Activated CD4-positive, alpha-beta T cell treated with anti-CD3 and anti-CD28 coated beads, Interleukin-2, amount 50 U/mL, for 4 hours (primary cell): ENCODE measurements at places on chromosomes 16 and 17.

GRCh38 chr16:5738586-5738985 lies 641.0 kb upstream of the EEF2KMT start:
- no peak for DNase-seq

DNA sequence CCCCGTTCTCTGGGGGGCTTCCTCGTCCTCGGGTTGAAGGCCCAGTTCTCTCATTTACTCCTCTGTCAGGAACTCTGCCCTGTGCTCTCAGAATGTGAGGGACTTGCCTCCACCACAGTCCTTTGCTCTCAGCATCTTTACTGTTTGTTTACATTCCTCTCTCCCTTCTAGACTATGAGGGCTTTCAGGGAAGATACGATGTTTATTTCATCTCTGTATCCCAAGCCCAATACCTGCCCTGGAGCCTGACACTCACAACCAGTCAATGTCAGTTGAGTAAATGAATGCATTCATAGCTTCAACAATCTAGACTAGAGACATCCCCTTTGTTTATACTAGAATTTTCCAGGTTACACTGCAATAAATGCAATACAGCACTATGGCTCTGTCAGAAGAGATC lies 409.6 kb upstream of the CDH11 start:
- no peak for DNase-seq

- DNase-seq = no peak
These were observed 849 bp downstream of the PRR29 start for GRCh38 chr17:63998721-63999679.

GRCh38 chr17:80675438-80676095 lies 130.9 kb downstream of the RPTOR start:
- no peak for DNase-seq

- no peak for DNase-seq
These were observed 1105.9 kb downstream of the CDH8 start for GRCh38 chr16:60930291-60930690.

GRCh38 chr16:12016291-12016947 lies 39.9 kb downstream of the SNX29 start:
- no peak for DNase-seq

- DNase-seq = no peak
These were observed at the start of gene C1QTNF8 for GRCh38 chr16:1096169-1097082. Gene C1QTNF8 (minus strand): TSS chr16:1096244. CDS start chr16:1094922, 1,322 bp downstream.

GRCh38 chr16:84751241-84751640 lies 51.4 kb downstream of the USP10 start:
- no peak for DNase-seq

GRCh38 chr16:27154705-27155521 lies 48.4 kb upstream of the KDM8 start:
- DNase-seq = peak; percentile 71

DNA sequence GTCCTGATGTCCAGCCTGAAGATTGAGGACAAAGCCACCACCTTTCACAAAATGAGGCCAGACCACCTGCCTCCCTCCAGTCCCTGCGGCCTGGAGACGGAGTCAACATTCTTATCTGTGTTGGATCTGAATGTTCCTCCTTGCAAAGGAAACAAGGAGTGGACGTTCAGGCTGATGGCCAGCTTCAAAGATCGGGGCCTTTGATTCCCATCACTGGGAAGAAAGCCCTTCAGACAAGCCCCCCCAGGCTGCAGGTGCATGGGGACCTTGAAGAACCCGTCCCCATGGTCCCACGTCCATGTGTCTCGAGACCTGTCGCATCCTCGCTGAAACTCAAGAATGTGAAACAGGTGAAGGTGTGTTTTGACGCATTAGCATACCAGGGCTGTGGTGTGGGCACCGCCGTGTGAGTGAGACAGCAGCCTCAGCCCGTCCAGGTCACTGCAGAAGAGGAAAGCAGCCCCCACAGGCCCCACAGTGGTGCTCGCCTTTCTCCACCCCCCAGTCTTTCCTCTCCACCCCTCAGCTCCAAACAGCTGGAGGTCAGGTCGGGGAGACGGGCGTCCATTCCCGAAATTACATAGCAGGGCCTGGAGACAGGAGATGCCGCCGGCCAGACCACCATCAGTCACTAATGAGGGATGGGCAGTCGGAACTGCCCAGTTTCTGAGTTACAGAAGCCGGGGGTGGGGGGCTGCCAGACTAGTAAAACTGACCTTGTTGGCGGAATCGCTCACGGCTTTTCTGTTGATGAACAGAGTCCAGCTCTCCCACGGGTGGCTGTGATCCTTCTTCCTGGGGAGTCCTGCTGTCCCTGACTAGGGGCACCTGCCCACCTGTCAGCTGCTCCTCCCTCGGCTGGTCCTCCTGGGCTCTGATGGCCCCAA lies 877 bp upstream of the CSNK1D start:
- DNase-seq = no peak

DNA sequence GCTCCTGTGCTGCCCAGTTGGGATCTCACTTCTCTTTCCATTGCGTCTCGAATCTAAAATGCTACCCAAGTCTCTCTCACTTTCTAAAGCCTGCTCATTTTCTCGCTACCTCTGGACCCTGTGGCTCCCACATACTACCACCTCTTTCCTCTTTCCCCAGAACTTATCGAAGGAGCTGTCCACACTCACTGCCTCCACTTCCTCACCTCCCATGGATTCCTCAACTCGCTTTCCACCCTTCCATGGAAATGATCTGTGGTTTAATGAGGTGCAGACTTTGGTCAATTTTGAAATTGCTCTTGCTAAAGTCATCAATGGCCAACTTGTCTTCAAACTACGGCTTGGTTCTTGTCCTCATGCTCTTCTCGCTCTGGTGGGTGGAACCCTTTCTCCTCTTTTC lies 37.2 kb upstream of the ETV4 start:
- DNase-seq = no peak

GRCh38 chr17:32116937-32117336 lies 25.4 kb upstream of the RHOT1 start:
- no peak for DNase-seq

DNA sequence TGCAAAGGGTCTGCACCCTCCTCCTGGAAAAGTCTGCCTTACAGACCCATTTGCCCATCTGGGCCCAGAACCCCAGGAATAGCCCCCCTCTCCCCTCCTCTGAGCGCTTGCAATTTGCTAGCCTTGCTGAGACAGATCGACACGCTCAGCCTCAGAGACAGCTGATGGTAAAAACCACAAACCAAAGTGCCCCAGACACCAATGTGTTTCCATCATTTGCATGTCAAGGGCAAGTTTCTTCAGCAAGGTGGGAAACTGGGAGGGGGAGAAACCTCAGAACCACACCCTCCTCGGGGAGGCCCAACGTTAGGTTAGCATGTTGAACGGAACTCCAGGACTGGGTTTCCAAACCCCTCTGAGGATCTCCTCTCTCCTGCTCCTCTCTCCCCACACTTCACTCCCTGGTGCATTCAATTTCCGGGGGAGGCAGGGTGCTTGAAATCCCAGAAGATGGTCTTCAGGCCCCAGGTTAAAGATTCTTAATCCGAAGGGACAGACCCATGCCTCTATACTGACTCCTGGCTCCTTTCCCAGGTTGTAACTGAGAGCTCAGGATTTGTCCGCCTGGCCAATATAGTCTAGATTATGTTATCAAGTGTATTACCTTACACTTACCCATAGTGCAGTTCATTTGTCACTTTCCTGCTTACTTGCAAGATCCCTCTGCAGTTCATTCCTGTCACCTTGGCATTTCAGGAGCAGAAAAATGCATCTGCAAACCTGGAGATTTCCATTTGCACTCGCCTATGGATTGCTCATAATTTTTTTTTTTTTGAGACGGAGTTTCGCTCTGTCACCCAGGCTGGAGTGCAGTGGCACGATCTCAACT lies 1.3 kb upstream of the CUEDC1 start:
- DNase-seq = peak; percentile 17

DNA sequence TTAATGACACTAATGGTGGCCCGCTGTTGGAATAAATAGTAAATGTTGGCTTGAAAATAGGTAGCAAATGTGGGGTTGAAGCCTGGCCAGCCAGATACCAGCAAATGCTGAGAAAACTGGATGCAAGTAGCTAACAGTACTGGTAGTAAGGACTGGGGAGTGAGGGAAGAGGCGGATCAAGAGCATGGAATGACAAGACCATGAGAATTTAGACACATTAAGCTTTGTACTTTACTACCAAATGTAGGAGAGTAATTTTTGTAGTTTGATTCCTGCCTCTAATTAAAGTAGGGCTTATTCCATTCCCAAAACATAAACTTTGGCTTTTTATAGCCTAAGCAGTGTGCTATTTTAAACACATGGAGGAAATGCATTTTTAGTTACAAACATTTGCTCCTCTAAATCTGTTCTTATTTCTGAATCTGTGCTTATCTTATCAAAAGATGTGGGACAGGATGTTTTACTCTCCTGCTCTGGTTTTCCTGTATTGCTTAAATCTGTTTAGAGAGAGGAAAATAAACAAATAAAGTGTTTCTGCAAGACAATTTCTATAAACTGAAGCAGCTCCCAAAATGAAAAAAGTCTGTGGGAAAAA lies 44.1 kb downstream of the CFDP1 start:
- DNase-seq = no peak

GRCh38 chr17:27944546-27945332 lies 51.6 kb upstream of the LYRM9 start:
- DNase-seq = no peak

DNA sequence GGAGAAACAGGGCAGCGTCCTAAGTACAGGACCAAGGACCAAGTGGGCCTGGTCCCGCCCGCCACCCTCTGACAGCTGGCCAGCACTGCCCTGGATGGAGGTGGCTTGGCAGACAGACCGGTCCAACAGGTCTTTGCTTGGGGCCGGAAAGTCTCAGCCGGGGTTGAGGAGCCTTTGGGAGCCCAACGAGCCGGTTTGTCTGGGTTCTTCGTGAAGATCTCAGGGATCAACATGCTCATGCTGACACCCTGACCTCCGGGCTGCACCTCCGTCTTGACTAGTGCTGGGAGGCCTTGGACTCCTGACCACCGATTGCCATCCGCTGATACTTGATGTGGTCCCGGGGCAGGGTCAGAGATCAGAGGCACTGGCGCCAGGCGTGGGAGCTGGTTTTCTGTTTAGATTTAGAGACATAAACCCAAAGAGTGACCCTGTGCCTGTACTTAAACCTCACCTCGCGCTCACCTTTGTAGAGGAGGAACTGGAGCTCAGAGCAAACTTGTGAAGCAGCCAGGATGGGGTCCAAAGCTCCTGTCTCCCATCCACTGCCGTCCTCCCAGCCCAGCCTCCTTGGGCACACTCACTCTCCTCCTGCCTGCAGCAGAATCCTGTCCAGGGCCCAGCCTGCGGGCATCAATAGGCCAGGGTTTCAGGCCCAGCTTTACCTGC lies 92.1 kb upstream of the GSE1 start:
- DNase-seq = no peak

DNA sequence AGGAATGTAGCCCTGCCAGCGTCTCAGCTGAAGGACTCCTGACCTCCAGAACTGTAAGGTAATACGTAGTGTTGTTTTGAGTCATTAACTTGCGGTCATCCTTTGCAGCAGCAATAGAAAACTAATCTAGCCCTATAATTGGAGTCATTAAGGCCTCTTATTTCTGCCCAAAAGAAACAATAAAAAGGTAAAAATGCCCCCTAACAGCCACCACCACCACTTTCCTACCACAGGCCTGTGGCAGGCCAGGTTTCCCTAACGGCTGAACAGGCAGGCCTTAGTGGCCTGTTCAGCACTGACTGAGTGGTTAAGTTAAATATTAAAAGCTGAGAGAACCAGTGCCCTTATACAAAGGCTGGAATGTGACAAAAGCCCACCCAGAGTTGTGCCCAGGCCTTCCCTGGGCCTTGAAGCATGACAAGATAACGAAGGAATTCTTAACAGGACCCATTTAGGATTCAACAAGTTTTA lies 286.5 kb upstream of the ERCC4 start:
- DNase-seq = no peak

GRCh38 chr17:82880620-82881323 lies 41.0 kb upstream of the ZNF750 start:
- no peak for DNase-seq

DNA sequence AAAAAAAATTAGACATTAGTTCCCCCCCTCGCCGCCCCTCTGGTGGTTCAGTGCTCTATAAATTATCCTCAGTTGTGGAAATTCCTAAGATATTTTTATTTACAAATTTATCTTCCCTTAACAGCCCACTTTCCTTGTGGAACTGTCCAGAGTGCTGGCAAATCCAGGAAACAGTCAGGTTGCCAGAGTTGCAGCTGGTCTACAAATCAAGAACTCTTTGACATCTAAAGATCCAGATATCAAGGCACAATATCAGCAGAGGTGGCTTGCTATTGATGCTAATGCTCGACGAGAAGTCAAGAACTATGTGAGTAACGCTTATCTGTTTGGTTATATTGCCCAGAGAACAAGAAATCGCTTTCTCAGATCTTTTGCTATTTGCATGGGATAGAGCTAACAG lies 2.9 kb downstream of the KPNB1 start:
- no peak for DNase-seq

GRCh38 chr16:47734987-47735594 lies 274.0 kb downstream of the PHKB start:
- no peak for DNase-seq

DNA sequence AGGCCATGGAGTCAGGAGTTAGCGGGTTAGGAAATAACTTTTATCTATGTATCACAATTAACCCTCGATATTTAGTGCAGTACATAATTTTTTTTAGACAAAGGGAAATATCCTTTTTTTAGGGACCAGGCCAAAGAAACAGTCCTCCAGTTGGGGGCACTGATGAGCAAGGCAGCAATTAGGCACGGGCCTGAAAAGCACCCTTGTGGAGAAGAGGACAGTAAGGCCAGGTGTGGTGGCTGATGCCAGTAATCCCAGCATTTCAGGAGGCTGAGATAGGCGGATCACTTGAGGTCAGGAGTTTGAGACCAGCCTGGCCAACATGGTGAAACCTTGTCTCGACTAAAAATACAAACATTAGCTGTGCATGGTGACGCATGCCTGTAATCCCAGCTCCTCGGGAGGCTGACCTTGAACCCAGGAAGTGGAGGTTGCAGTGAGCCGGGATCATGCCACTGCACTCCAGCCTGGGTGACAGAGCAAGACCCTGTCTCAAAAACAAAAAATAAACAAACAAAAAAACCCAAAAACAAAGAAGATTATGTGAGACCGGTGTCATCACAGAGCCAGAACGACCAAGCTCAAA lies 158.3 kb upstream of the NOL11 start:
- no peak for DNase-seq

GRCh38 chr17:4184811-4185210 lies 41.8 kb downstream of the CYB5D2 start:
- DNase-seq = no peak

GRCh38 chr16:62254847-62255246 lies 218.6 kb upstream of the CDH8 start:
- no peak for DNase-seq

GRCh38 chr17:8153525-8153956 lies 1.3 kb upstream of the PER1 start:
- DNase-seq = peak; percentile 61
